ENCODE measurements at places on chromosomes 3 and 15.

- no peak for DNase-seq
Measured at GRCh38 chr3:94365006-94365405, 302.1 kb downstream of the NSUN3 start.

DNA sequence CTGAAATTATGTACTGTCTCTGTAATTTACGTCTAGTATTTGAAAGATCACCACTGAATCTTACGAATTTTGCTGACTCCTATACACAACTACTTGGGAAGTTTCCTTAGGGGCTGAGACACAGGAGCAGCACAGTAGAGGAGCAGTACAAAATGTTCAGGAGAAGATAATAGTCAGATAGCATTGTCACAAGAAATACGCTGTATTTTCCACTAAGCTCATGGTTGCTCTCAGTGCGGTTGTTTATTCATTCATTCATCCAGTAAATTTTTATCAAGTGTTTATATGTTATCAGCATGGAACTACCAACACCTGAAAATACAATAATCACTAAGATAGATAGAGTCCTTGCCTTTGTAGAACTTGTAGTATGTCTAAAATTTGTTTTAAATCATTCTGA lies 34.5 kb downstream of the ALCAM start:
- no peak for DNase-seq

DNA sequence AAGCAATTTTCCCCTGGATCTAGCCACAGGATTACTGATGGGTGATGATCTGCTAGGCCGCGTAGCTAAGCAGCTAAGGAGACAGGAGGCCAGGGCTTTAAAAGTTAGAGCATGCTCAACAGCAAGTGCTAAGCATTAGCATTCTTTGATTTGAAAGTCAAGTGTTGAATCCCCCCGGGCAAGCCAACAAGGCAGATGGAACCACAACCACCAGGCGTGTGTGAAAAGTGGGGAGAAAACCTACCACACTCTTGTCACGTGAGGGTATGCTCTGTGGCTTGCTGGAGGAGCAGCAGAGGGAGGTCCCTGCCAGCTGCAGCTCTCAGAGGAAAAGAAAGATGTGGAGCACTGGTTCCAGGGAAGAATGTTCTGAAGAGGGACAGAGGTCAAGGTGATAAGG lies 20.9 kb downstream of the SLC51A start:
- no peak for DNase-seq

DNA sequence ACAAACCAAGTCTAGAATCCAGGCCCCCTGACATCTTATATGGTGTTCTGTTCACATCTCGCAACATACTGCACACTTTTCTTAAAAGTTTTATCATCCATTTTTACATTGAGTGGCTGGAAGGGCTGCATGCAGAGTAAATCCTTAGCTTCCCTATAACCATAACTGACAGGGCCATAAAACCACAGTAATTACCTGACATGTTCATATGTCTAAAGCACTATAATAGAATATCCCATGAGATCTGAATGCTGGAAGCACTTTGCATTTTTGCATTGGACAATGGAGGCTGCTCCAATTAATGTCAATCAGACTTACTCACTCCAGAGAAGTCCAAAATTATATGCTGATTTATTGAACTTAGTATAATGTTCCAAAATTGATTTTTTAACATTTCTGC lies 86.6 kb upstream of the HES1 start:
- no peak for DNase-seq

GRCh38 chr3:41462103-41462691 lies 262.9 kb downstream of the CTNNB1 start:
- no peak for DNase-seq

DNA sequence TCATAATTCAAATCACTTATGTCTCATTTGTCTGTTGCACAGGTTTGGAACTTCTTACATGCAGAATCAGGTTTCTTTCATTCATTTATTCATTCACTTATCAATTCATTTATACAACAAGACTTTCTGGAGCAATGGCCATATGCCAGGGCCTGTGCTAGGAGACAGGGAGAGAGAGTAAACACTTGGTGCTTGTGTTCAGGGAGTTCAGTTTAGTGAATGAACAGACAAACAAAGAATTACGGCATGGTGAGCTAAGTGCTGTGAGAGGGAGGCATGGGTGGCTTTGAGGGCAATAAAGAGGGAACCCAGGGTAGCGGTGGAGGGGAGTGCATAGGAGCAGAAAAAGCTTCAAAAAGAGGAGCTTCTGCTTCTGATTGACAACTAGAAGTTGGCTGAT lies 8.5 kb upstream of the IREB2 start:
- DNase-seq = no peak

- no peak for DNase-seq
Measured at GRCh38 chr3:115085197-115085865, 61.8 kb downstream of the ZBTB20 start.

- DNase-seq = no peak
Measured at GRCh38 chr3:149965278-149965677, 5.4 kb downstream of the PFN2 start.

- DNase-seq = no peak
Measured at GRCh38 chr15:68205954-68206539, 915 bp upstream of the CALML4 start.

DNA sequence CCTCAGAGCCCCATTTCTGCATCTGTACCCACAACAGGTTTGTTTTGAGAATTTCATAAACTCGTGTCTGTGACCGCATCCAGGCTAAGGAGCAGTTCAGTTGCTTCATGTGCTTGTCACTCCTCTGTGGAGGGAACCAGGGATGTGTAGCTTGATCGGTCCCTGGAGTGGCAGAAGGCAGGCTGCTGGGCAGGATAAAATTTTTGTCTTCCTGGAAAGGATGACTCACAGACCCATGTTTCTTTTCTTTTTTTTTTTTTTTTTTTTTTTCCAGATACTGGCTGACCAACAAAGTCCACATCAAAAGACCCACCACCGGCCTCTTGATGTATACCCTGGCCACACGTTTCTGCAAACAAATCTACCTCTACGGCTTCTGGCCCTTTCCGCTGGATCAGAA lies 70.1 kb downstream of the ST8SIA2 start:
- no peak for DNase-seq

- DNase-seq = no peak
Measured at GRCh38 chr15:52014616-52015015, 4.4 kb upstream of the MAPK6 start.

DNA sequence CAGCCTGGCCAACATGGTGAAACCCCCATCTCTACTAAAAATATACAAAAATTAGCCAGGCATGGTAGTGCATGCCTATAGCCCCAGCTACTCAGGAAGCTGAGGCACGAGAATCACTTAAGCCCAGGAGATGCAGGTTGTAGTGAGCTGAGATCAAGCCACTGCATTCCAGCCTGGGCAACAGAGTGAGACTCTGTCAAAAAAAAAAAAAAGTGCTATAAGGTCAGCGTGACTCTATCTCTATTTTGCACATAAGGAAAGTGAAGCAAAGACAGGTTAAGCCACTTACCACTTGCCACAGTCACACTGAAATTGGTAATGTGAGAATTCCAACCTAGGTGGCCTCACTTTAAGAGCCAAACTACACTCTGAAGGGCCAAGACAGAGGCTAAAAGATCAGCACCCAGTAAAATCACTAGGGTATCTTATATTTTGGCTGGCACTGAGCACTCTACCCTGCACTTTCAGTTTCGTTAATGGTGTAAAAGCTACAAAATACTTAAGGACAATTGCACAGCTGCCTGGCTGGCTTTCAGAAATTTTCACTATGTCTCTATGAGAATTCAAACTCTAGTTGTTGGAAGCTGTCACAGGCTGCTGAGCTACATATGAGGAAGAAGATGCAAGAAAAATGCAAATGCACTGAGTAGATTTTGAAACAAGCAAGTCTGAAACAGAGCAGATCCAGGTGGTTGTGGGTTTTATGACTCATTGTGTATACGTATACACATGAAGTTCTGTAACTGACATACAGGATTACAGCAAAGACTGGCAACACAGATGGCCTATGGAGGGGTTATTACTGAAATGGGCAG lies 32.7 kb downstream of the TRANK1 start:
- no peak for DNase-seq

GRCh38 chr3:97721446-97721845 lies 43.1 kb upstream of the ARL6 start:
- no peak for DNase-seq

GRCh38 chr3:106765342-106765741 lies 611.9 kb upstream of the CCDC54 start:
- DNase-seq = no peak

DNA sequence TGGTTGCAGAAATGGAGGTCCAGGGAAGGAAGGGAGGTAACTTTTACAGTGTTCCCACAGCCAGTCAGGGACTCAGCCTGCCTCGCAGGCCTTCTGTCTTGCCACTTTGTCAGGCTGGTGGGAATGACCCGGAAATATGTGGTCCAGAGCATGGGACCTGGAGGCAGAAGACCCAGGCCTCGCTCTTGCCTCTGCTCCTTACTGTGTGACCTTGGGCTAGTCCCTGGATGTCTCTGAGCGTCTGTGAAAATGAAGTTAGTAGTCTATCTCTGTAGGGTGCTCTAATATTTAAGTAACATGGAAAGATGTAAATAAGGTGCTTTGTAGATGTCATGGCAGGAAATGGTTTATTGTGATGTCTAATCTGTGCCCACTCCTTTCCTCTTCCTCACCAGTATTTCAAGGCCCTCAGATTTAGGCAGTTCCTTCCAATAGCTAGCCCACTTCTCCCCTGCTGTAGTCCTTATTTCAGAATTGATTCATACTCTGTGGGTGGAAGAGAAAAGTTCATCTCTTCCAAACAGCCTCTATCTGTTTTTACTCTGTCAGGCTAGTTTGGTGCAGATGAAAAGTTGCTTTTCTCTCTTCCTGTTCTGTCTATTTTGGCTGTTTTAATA lies 9.1 kb downstream of the CORO2B start:
- no peak for DNase-seq

DNA sequence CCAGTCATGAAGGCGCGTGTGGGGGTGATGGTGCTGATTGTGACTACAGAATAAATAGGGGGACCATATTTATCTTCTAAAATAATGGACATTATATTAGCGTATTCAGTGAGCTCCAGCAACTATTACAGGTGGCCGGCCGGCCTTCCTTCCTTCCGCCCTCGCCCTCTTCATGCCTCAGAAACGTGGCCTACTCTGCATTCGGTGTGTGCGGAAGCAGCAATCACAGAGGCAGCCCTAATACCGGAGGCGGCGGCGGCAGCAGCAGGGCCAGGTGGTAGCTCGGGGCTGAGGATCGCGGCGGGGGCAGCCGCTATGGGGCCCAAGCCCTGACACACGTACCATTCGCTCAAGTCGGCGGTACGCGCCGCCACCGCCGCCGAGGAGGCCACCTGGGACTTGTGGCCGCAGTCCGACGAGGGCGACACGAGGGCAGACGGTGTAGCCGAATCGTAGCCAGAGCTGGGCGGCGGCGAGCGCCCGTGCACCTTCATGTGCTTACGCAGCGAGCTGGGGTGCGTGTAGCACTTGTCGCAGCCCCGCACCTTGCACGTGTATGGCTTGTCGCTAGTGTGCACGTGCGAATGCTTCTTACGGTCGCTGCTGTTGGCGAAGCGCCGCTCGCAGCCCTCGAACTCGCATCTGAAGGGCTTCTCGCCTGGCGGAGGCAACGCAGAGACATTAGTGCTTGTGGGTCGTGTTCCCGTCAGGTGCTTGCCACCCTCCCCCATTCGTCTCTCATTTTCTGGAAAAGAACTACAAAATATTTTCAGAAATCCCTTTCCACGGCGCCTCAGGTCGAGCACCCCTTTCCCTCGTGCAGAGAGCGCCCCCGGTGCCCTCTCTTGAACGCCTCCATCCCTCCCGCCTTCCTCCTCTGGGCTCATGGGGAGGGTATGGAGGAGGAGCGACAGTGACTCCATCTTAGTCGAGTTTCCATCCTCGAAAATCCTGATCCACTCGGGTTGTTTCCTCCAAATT lies 15.5 kb downstream of the ZIC4 start:
- no peak for DNase-seq

DNA sequence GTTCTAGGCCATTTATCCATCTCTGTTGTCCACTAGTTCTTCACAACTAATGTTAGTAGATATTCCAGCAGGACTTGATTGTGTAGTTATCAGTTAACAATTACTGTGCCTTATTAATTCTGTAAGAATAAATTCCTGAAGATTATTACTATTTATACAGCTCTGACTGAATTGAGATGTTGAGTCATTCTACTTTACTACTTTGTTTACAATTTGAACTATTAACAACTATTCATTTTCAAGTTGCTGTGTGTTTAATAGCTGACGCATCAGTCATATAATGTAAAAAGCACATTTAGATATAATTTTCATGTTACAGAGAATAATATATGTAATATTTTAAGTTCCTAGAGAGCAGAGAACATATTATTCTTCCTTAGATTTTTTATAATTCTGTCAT lies 21.1 kb downstream of the DZIP3 start:
- DNase-seq = no peak

GRCh38 chr3:152200476-152201420 lies 68.0 kb upstream of the MBNL1 start:
- DNase-seq = no peak

DNA sequence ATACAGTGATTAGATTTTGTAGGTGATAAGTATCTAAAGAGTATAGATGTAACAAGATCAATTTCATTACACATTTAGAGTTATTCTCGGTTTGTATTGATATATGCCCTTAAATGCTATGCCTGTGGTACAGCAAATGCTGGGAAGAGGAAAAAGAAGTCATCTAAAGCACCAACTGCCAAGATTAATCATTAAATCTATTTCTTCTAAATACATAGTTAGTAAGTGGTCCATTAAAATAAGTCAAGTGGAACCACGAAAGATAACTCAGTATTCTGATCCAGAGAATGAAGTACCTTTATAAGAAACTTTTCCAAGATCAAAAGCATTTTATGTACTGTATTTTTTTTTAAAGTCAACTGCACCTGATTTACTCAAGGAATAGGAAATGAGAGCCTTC lies 142.1 kb upstream of the CGNL1 start:
- DNase-seq = no peak

DNA sequence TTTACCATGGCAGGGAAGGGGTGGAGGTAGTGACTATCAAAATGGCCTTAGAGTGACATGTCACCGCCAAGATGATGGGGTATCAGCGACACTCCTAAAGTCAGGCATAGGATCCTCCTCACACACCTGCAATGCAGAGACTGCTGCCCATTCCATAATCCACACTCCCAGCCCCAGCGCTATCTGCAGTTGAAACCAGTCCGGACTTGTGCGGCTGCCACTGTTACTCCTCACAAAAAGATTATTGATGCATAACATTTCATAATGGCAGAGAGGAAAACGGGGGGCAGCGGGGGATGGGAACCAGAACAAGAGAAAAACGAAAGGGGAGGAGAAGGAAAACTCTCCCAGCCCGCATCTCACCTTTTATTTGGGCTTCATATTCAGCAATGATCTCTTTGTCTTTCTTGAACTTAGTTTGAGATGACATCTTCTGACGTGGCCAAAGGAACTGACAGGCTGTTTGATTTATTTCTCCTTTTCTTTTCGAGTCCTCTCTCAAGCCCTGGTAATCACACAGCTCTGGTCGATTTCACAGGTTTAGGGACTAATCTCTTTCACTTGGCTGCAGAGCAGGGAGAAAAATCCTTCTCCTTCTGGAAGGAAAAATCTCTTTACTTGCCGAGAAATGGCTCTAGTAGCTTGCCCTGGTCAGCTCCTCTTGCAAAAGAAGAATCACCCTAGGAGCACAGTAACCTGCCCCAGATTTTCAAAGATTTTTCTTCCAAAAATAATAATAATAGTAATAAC lies 749 bp downstream of the SRGAP3 start:
- no peak for DNase-seq

- no peak for DNase-seq
Measured at GRCh38 chr15:87736891-87737389, 519.6 kb downstream of the NTRK3 start.

Data from stimulated activated CD8-positive, alpha-beta memory T cell treated with anti-CD3 and anti-CD28 coated beads, Interleukin-7, amount 100 ng/mL, for 1 hour (primary cell).